Activated CD4-positive, CD25-positive, alpha-beta regulatory T cell (primary cell): ENCODE measurements at places on chromosomes 1 and 21.

- DNase-seq: no peak
Measured at GRCh38 chr1:33241866-33242265, 14.4 kb upstream of the ZNF362 start.

GRCh38 chr1:18957532-18958300 is 1.2 kb upstream of the IFFO2 start:
- DNase-seq: no peak

DNA sequence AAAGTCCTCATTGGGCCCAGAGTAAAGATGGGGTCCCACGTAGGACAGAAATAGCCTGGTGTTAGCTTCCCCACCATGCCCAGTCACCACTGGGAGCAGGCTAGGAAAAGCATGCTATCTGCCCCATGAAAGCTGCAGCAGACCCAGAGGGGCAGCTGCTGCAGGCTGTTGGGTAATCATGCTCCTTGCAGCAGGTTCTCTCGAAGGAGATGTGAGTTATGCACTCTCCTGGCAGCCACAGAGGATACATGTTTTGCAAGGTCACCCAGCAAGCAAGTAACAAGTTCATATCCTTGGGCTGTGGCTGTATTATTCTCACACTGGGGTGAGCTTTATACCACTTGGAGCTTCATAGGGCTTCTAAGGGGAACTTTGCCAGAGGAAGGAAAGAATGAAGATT is 9.1 kb upstream of the HEYL start:
- DNase-seq: no peak

GRCh38 chr1:183687546-183688304 is 34.6 kb upstream of the APOBEC4 start:
- DNase-seq: no peak

DNA sequence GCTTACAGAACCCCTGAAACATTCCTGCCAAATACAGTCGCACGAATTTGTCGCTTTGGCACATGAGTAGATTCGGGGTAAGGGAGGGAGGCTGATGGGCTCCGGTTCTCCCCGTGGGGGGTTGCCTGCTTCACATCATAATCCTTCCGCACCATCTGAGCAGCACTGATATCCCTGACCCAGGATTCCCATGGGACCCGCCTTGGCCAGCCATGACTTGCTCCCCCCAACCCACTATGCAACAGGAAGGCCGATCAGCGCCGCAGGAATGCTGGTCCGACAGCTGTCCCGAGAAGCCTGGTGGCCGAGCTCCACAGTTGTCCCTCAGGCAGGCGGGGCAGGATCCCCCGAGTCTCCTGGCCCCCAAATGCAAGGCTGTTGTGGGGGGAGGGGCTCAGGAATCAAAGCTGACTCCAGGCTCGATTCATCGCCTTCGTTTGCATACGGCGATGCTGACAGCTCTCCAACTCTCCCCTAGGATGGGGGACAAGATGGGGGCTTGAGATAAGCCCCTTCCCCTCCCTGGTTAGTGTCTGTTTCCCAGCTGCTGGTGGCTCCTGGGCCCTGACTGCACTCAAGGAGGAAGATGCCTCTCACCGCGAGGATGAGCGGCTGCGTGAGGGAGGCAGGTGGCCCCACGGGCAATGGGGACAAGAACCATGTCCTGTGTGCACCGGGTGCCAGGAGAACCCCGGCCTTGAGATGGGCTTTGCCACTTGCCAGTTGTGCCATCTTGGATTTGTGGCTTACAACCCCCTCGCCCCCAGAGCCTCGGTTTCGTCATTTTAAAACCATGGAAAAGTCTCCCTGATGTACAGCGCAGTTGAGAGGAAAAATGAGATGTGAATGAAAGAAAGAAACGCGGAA is 9.3 kb downstream of the DRAXIN start:
- DNase-seq: no peak

GRCh38 chr1:108533351-108534083 is 26.4 kb upstream of the EEIG2 start:
- no peak for DNase-seq

- DNase-seq: no peak
Measured at GRCh38 chr1:10594595-10595223, 120.0 kb downstream of the PEX14 start.

- DNase-seq: no peak
Measured at GRCh38 chr1:161779393-161779792, 13.3 kb downstream of the ATF6 start.

DNA sequence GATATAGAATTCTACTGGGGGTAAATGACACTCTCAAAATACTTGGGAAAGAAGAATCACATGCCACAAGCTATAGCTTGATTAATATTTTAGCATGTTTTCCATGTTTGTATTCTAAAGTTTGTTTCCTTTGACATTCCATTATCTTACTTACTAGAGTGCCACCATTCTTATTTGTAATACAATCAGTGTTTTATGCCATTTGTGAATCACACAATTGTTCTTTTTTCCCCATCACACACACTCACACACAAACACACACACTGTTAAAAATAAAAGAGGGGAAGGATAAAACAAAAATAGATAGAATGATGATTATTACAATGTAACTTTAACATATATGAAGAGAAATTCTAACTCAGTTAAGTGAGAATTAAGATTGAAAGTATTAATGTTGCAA is 16.0 kb upstream of the TEKT2 start:
- no peak for DNase-seq

DNA sequence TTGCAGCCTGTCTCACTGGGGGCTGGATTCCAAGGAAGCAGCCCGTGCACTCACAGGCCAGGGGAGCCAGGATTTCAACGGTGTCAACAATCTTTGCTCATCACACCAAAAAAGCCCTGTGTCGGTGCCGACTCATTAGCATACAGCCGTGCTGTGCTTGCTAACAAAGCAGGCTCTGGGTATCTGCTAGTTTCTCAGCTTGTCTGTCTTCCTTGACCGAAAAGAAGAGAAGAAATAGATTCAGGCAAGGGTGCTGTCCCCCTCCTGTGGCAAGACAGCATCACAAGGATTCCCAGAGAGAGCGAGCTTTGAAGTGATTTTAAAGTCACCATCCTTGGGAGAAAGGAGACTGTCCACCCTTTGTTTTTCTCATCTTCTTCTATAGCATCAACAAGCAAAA is 214.7 kb downstream of the SDCCAG8 start:
- DNase-seq: no peak

- no peak for DNase-seq
Measured at GRCh38 chr1:172883387-172883791, 167.4 kb downstream of the TNFSF18 start.

- DNase-seq: peak; percentile 45
Measured at GRCh38 chr1:206663832-206664652, 20.7 kb upstream of the MAPKAPK2 start.

GRCh38 chr1:45297666-45298356 is 28.9 kb upstream of the HPDL start:
- DNase-seq: no peak

DNA sequence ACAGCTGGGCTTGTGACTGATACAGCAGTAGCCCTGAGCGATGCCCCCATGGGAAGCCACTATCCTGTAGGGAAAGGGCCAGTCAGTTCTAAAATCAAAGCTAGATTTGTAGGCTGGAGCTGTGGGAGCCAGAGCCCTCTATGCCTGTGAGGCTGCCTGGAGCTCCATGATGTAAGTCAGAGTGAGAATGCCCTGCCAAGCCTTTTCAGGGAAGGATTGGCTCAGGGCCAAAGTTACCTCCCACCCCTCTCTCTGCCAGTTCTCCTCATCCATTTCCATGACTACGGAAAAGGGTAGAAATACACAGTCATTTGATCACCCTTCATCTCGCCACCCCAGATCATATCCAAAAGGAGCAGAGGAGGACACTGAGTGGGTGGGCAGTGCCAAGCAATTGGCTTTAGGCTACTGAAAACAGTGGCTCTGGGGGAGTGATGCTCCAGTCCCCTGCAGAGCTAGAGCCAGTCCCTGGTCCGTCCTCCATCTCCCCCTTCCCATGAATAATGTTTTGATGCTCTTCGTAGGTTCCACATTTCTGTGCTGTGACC is 59.5 kb upstream of the KCNA3 start:
- no peak for DNase-seq

GRCh38 chr1:86508583-86508969 is 38.3 kb upstream of the CLCA4 start:
- DNase-seq: no peak

DNA sequence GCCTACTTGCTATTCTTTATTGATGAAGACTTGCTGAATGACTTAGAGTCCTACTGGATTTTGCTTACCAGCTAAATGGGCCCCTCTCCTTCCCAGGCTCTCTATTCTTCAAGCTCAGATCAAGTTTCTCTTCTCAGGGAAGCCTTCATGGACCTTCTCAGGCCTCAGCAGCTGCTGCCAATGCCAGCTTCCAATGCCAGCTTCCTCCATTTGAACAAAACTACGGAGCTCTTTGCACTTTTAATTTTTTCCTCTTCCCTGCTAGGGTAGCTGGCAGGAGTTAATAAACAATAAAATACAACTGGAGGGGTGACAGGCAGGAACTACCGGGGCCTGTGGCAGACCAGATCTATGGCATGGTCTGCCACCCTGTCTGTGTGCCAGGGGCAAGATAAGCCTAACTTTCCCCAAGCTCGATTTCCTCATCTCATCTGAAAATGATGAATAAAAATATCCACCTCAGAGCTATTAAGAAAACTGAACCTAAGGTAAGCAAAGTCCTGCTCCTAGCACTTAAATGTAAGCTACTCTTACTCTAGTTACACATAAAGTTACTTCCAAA is 995 bp upstream of the IPO13 start:
- DNase-seq: no peak

- DNase-seq: no peak
Measured at GRCh38 chr1:43611950-43612349, 38.0 kb upstream of the KDM4A start.

DNA sequence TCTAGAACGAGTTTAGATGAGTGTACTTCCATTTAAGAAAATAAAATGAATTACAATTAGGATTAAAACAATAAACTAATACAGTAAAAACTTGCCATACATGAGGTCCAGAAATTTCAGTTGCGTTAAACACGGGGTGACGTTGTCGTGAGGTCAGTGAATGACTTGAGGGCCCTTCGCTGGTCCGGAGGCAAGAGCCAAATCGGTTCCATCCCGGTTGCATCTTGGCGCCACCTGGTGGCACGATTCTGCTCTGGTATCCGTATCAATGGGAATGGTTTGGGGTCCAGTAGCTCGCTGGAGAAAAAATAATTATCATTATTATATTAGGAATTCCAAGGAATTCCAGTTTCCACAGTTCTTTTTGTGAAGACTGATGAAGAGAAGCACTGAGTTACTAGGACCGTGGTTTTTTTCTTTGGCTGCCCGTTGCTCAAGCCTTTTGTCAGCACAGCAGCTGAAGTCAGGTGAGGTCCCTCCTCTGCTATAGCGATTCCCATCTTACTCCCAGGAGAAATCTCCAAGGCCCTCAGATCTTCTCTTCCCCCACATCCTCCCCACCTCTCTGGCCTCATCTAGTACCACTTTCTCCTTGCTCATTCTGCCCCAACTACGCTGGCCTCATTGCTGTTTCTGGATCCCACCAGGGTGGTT is 161.4 kb downstream of the SLC35F3 start:
- peak; percentile 49 for DNase-seq
